ENCODE measurements at places on chromosomes 5 and 9.
A peak's percentile ranks its signal among the peaks of the same experiment; 100 is the strongest.

DNA sequence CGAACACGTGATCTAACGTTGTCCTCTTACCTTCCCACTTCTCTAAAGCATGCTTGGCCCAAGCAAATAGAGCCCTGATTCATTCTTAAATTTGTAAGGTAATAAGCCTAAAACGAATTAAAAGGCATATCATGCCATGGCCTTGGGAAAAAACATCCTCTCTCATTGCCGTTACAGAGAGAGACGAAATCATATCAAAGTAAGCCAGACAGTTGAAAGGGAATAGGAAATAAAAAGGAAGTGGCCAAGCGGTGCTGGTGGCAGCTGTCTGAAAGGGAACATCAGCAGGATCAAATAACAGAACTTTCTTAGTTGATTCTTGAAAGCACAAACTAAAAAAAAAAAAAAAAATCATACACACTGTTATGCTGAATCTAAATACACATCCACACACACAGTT is 49.1 kb upstream of the CDH6 start:
- no peak for DNase-seq

DNA sequence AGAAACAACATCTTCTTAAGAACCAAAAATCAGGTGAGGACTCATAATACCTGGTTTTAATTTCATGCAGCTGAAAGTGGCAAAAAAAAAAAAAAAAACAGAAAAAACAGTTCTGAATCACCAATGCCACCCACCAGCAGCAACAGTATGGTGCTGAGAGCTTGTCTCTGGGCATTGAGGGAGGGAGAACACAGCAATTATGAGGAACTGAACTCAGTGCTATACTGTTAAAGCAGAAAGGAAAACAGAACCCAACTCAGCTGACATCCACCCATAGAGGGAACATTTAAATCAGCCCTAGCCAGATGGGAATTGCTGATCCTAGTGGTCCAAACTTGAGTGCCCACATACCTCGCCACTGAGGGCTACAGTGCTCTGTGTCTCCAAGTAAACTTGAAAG is 657.9 kb downstream of the ACTL7B start:
- DNase-seq, result no peak

DNA sequence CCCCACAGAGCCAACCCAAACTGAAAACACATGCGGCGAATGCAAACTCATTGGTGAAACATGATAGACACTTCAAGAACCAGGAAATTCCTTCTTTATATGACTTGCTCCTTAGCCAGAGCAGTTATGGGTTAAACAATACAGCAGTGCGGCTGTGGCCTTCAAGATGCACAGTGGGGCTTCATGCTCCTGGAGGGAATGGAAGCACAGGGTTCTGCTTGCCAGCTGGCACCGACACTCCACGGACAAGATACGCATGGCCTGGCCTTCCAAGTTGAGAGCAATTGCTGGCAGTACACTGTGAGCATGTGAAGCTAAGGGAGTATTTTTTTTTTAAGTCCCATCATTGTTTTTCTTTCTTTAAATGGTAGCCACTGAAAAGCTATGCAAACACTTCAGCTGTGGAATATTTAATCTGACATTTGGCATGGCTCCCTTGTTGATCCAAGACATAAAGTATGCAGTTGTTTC is 451.6 kb upstream of the CD180 start:
- no peak for DNase-seq

- DNase-seq, result no peak
Measured at GRCh38 chr9:98357921-98358535, 102.6 kb upstream of the TBC1D2 start.

- no peak for DNase-seq
Measured at GRCh38 chr5:150448952-150449516, 505 bp downstream of the RPS14 start.

DNA sequence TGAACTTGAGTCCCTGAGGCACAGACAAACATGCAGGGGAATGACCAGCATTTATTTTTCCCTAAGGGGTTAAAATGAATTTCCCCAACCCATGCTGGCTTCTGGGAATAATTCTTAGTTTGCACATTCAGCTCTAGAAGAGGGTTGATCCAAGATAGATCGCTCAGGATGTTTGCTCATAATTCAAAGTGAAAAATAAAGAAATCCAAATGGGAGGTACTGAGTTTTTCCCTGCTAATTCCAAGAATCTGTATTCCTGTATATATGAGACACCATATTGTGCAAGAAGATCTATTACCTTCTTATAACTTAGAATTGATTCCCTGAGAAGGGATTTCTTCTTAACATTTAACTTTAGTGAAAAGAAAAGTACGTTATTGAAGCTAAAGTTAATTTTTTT is 96.2 kb downstream of the VCAN start:
- DNase-seq, result no peak

GRCh38 chr5:179279347-179280094 is 65.7 kb downstream of the ADAMTS2 start:
- no peak for DNase-seq

GRCh38 chr5:81268521-81269196 is 32.7 kb upstream of the ZCCHC9 start:
- no peak for DNase-seq

DNA sequence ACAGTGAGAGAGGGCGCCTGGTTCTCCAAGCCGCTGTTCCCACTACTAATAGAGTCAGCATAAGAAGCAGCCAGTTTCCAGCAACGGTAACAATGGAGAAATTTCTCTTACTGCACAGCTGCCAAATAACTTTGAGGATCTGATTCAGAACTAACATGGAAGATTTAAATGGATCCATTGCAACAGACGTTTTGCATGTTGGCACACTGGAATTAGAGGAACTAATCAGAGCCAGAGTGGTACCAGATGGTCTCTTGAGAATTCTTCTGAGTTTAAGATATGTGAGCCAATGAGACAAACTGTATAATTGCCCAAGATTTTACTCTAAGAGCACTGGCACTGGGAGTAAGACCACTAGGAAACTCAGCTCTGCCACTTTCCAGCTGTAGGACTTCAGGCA is 186.5 kb downstream of the EFNA5 start:
- DNase-seq, result no peak

DNA sequence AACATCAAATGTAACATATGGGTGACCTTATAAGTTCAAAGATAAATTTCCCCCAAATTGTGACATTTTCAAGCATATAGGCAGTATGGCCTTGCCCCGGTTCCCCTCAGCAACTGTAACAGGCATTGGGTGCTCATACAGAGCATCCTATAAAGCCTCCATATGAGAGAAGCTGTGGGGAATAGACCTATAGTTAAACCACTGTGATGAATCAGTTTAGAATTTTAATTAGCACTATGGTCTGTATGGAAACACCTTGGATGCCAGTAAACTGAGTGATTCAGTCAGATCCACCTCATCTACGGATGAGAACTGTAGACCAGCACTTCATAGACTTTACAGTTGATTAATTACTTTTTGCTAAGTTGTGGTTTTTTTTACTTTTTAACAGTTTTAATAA is 79.4 kb downstream of the ERCC6L2 start:
- DNase-seq, result peak; percentile 5

- peak; percentile 78 for DNase-seq
Measured at GRCh38 chr9:107213561-107214028, 69.5 kb upstream of the RAD23B start.

DNA sequence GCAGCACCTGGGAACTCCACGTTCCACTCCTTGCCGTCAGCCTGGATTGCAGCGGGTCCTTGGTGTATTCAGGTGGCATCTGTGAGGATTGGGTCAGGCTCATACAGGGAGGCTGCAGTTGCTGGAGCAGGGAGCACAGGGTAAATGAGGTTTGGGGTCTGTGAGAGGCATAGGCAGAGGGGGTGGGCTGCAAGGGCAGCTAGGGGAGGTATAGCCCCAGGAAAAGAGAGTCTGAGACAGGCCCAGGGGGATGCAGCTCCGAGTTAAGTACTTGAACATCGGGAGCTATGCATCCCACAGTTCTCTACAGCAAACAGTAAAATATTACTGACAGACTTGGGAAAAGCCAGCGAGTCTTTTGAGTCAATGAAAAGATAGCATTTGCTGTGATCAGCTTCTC is 101.6 kb downstream of the TRIO start:
- no peak for DNase-seq

DNA sequence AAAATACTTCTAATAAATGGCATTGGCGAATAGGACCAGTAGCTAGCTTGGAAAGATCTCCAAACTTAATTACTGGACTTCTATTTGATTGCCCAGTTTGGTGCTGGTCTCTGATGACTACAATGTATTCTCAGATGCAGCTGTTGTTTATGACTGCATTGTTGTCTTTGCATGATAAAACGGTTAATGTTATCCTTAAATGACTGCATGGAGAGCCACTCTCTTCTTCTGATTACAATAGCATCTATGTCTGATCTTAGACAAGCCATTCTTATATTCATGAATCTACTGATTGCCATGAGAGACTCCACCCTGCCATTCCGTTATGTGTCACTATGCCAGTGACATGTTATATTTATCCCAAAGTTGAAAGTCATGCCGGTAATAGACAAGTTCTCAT is 42.9 kb upstream of the ERBIN start:
- DNase-seq, result no peak

GRCh38 chr5:80976985-80977384 is 16.8 kb downstream of the RASGRF2 start:
- no peak for DNase-seq

GRCh38 chr5:75498208-75498777 is 13.1 kb downstream of the CERT1 start:
- no peak for DNase-seq

DNA sequence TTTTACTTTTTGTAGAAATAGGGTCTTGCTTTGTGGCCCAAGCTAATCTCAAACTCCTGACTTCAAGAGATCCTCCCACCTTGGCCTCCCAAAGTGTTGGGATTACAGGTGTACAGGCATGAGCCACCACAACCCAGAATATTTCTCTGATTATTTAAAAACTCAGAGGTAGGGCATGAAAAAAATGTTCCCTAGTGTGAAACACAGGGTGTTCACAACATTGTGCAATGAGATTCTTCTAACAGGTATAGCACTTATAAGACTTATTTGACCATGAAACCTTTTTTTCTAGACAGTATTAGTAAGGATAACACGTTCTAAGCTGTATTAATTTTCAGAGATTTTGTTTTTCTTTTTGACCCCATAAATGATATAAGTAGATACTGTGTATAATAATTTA is 13.1 kb upstream of the PTGER4 start:
- no peak for DNase-seq

GRCh38 chr9:113483676-113484257 is 20.2 kb downstream of the RGS3 start:
- no peak for DNase-seq

DNA sequence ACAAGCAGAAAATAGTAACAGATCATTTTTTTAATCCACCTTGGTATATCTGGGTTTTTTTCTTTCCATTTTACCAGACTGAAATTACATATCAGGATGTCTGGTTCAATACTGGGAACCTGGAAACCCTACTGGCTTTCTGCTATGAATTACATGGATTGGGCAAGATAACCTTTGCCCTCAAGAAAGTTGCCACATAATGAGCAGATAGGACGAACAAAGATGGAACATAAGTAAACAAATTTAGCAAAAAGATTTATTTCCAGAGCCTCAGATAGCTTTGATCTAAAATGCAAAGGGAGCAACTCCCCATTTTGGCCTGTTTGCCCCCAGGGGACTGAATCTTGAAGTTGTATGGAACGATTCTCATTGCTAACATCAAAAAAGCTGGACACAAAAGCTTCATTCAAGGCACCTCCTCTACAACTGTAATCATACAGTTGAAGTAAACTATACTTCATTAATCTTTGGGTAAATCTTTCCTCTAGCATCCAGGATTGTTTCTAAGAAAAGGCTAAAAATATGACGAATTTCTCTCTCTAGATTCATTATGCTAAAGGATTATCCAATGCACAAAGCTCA is 131.6 kb upstream of the PTGER4 start:
- DNase-seq, result no peak

DNA sequence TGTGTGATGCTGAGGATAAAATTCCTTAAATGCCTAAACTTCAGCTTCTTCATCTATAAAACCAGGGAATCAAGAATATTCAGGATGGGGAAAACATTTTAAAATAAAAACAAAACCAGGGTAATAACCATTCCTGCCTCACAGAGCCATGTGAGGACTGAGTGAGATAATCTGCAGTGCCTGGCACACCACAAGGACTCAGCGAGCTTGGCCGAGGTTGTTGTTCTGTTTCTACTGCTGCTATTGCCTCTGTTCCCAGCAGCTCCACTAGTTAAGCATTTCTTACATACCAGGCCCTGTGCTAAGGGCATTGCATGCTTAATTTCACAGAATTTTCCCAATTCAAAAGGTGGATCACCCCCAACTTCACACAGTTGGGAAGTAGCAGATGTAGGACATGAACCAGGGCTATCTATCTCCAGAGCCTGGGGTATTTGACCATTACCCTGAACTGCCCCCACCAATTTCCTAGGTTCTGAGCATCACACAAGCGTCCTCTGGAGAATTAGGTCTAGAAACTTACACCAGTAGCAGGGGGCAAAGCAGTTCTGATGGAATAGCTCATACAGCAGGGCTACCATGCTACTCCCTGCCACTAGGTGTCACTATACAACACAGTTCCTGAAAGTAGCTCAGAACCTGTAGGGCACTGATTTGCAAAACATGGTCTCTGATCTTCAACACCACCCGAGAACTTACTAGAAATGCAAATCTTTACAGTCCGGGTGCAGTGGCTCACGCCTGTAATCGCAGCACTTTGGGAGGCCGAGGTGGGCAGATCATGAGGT is 74.3 kb downstream of the LRSAM1 start:
- DNase-seq, result peak; percentile 55

DNA sequence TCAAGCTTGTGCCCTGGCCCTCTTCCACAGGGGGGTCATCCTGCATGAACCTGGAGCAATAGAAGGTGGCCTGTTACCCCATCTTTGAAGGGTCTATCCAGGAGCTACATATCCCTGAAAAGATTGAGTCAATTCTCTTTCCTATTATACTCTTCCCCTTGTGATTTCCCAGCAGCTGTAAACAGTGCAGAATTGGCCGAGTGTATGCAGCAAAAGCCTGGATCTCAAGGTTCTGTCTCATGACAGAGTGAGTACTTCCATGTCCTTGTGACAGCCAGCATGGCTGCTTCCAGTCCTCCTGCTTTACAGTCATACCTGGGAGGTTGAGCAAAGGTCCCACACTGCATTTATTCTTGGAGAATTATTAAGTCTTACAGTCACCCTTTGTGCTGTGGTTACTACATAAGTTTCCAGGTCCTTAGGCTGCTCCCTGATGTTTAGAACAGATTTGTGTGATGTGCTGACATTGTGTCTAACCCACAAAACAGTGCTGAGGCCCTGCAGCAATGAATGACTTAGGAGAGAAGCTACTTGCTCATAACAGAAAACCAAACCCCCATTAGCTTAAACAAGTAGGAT is 67.5 kb downstream of the NREP start:
- no peak for DNase-seq

DNA sequence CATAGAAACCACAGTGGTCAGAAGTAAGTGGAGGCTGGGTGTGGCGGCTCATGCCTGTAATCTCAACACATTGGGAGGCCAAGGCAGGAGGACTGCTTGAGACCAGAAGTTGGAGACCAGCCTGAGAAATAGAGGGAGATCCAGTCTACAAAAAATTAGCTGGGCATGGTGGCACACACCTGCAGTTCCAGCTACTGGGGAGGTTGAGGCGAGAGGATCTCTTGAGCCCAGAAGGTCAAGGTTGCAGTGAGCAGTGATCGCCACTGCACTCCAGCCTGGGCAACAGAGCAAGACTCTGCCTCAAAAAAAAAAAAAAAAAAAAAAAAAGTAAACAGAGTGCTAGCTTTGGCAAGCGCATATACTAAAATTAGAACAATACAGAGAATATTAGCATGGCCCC is 24.6 kb downstream of the AK8 start:
- DNase-seq, result no peak

Data from activated CD4-positive, alpha-beta T cell treated with anti-CD3 and anti-CD28 coated beads, Interleukin-2, Interleukin-6, amounts not matched to agents 100 ng/mL and 50 ng/mL, durations not matched to agents 16 hours and 8 hours (primary cell).